ENCODE measurements at places on chromosomes 6 and 20. TPM values are rescaled to one million over a fixed set of nuclear protein-coding genes. Genes with fewer than 3 reads are reported as not detected.

DNA sequence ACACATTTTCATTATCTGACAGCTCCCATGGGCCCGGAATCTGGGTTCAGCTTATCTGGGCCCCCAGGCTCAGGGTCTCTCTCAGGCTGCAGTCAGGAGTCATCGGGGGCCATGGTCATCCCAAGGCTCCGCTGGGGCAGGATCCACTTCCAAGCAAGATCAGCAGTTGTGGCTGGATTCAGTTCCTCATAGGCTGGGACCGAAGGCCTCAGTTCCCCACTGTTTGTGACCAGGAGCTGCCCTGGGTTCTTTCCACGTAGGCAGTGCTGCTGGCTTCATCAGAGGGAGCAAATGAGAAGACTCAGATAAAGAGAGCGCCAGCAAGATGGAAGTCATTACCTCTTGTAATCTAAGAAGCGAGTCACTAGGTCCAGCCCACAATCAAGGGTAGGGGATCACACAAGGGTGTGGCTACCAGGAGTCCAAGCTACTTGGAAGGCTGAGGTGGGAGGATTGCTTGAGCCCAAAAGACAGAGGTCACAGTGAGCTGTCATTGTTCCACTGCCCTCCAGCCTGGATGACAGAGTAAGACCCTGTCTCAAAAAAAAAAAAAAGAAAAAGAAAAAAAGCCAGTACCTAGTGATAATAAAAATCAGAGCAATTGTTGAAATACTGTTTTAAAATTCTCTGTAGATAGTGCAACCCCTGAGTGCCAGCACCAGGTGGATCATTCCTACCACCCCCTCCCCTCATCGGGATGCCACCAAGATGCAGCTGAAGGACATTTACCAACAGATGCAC, 162.7 kb downstream of the NFATC2 start:
- H3K36me3 ChIP-seq, result no peaks in the 10 kb centered on the region
- H3K27ac ChIP-seq, result no peak overlapping the region

- H3K27me3 ChIP-seq, result no peaks in the 10 kb centered on the region
- no peak overlapping the region for H3K27ac ChIP-seq
- no peak for DNase-seq
- H3K4me3 ChIP-seq, result no peak overlapping the region
- peaks cover 3% of the 10 kb centered on the region for H3K4me1 ChIP-seq
Observed at GRCh38 chr20:19706463-19706862, 51.6 kb upstream of the RIN2 start.

- no peaks in the 10 kb centered on the region for H3K36me3 ChIP-seq
- H3K4me3 ChIP-seq, result no peak overlapping the region
Observed at GRCh38 chr6:72651174-72651573, 29.3 kb downstream of the KCNQ5 start.

MYO6 gene
- total RNA-seq, result 5.0 TPM

TMEM244 gene
- total RNA-seq, result not detected
